ENCODE measurements at places on chromosomes 1 and 21.
A peak's percentile ranks its signal among the peaks of the same experiment; 100 is the strongest.

- DNase-seq = no peak
These were observed 46.4 kb upstream of the RGS21 start for GRCh38 chr1:192270398-192270797.

DNA sequence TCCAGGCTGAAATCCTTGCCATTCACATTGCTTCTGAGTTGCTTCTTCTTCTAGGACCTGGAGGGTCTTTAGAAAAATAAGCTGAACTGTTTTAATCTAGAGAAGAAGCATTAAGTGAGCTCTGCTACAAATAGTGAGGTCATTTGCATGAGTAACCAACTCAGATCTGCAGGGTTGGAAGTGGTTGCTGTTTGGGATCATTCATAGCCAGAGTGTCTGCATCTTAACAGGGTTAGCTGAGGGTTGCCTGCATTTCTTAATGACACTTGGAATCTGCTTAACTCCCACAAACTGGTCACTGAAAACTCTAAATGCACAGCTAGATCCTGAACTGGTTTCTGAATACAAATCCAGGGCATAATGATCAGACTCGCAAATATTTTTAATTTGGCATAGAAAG lies 9.9 kb downstream of the CNIH3 start:
- DNase-seq = peak; percentile 36

DNA sequence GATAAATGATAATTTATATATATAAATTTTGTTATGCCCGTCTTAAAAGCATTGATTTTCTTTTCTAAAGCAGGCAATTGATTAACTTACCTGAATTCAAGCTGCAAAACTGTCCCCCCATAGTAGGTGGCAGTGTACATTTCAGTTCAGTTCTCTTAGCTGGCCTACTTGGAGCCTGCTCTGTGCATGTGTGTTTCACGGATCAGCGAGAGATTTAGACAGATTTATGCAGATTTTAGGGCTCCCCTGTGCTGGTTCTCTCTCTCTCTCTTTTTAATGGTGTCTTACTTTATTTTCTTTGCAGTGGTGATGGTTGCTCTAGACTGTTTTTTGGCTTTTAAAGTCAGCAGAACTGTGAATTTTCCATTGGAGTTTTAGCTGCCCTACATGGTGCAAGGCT lies 30.7 kb downstream of the CLIC4 start:
- DNase-seq = no peak

- DNase-seq = no peak
These were observed 45.4 kb upstream of the POFUT2 start for GRCh38 chr21:45332981-45333582.

DNA sequence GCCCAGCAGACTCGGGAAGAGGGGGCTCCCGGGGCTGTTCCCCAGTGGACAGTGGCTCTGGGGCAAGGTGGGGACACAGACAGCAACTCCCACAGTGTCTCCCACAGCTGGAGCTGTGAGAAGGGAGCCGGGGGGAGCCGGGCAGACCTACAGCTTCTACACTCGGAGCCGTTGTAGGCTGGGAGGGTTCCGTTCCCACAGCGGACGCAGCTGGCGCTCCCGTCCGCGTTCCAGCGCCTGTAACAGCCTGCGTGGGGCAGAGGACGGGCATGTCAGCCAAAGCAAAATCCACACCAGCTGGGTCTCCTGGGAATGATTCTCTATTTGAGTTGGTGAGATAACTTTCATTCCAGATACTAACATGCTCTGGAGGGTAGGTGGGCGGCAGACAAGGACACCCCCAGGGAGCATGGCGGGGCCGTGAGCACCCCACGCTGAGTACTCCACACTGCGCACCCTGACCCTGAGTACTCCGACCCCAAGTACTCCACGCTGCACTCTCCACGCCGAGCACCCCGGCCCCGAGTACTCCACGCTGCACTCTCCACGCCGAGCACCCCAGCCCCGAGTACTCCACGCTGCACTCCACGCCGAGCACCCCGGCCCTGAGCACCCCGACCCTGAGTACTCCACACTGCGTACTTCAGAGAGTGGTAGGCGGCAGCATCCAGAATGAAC lies 13.4 kb upstream of the RNF223 start:
- DNase-seq = no peak

DNA sequence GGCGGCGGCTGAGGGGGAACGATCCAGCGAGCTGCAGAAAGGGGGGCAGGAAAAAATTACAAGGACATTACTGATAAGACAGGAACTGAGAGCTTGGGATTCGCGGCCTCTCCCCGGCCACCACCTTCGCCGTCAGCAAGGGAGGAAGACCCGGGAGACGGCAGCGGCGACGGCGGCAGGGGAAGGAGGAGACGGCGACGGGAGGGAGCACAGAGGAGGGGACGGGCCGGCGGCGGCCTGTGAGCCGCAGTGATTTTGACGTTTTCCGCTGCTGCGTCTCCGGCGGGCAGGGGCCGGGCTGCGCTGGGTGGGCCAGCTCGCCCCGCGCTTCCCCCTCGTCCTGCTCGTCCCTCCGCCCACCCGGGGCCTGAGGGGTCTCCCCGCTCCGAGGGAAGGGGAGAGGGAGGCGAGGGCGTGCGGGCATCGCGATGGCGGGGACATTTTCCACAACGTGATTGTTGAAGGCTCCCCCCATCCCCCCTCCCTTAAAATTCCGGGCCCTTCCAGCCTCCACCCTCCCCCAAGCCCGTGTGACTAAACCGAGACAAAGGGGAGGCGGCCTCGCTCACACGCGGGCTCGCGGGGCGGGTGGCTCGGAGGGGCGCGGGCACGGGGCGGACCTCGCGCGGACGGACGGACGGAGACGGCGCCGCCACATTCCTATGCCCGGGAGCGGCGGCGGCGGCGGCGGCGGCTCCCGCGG lies 407 bp downstream of the CAMSAP2 start:
- peak; percentile 87 for DNase-seq

DNA sequence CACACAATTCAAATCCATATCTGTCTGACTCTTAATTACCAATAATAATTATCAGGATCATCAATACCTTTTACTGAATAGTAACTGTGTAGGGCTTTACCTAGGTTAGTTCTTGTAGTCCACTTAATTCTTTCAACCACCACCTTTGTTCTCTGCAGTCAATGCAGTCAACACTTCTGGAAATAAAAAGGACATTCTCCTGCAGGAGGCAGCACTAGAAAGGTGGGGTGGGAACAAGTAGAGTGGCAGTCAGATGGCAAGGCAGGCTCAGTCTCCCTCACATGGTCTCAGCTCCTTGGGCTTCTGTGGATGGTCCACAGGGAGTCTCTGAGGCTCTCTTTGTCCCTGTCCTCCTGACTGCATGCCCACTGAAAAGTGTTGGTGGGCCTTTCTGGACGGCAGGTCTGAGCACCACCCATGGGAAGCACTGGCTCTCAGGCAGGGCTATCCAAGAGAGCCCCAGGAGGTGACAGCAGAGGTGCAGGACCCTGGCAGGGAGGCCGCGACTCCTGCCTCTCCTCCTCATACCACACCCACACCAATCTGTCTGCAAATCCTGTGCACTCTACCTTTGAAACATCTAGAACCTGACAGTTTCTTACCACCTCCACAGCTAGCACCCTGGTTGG lies 237.3 kb downstream of the FOXD2 start:
- no peak for DNase-seq

GRCh38 chr1:21149430-21149854 lies 27.3 kb downstream of the EIF4G3 start:
- peak; percentile 63 for DNase-seq

- DNase-seq = peak; percentile 32
These were observed 16.7 kb downstream of the PKP1 start for GRCh38 chr1:201299968-201300367.

GRCh38 chr1:232292239-232292638 lies 337.7 kb downstream of the SIPA1L2 start:
- no peak for DNase-seq

- DNase-seq = no peak
These were observed 565.2 kb downstream of the LTN1 start for GRCh38 chr21:28427394-28428022.

- DNase-seq = no peak
These were observed 7.2 kb downstream of the ADPRS start for GRCh38 chr1:36095760-36096405.

DNA sequence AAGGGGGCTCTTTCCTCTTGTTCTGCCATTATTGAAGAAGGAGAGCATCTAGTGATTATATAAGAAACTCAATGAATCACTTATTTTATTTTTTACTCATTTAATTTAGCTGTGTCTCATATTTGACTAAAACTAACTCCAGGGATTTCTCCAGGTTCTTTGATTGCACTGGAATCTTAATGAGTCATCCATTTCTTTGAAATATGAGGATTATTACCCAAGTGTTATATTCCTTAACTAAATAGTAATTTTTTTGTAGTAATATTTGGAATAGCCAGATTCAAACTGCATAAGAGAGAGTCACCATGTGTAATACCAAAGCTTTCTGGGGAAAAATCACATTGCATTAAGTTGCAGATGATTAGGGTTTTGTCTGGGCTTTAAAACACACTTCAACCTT lies 59.5 kb downstream of the NTMT2 start:
- peak; percentile 27 for DNase-seq

- DNase-seq = no peak
These were observed 27.5 kb downstream of the LRRC71 start for GRCh38 chr1:156947818-156948525.

- DNase-seq = no peak
These were observed 462 bp upstream of the RXRG start for GRCh38 chr1:165445388-165445787.

- DNase-seq = no peak
These were observed 90.7 kb upstream of the DUSP10 start for GRCh38 chr1:221832617-221833016.

DNA sequence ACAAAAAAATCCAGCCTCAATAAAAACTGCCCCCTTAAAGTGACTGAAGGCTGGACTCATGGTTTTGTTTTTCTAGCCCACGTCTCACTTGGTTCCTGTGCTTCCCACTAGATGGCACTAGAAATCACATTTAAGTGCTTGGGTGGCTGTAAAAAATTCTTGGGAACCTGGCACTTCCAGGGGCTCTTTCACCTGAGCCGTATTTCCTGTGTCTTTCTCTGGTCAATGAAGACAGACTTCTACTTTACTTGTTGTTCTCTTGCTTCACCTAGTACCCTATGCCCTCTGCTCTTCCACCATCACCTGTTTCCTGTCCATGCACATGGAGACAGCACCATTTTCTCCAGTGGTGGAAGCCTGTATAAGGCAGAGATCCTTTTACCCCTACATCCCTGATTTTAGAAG lies 20.0 kb downstream of the METTL13 start:
- DNase-seq = peak; percentile 24

GRCh38 chr1:1629430-1630190 lies 2.4 kb upstream of the MMP23B start:
- DNase-seq = no peak

GRCh38 chr1:44141531-44141930 lies at the start of gene KLF18:
KLF18 (minus strand) TSS chr1:44141631; CDS start chr1:44141631, 0 bp downstream.
- DNase-seq = no peak

DNA sequence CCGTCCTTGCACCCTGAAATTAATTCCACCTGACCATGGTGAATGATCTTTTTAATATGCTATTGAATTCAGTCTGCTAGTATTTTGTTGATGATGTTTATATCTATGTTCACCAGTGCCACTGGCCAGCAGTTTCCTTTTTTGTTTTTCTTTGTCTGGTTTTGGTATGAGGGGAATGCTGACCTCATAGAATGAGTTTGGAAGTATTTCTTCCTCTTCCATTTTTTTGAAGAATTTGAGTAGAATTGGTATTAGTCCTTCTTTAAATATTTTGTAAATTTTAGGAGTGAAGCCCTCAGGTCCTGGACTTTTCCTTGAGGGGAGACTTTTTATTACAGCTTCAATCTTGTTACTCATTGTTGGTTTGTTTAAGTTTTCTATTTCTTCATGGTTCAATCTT lies 231.6 kb downstream of the MRPL39 start:
- DNase-seq = peak; percentile 32
